Stimulated activated CD4-positive, alpha-beta T cell treated with anti-CD3 and anti-CD28 coated beads, Interleukin-1b, Interleukin-23, amount 100 ng/mL, for 1 hour (primary cell): ENCODE measurements at places on chromosomes 13 and 19.

GRCh38 chr13:112510002-112510780 is 77.8 kb downstream of the TUBGCP3 start:
- no peak for DNase-seq

DNA sequence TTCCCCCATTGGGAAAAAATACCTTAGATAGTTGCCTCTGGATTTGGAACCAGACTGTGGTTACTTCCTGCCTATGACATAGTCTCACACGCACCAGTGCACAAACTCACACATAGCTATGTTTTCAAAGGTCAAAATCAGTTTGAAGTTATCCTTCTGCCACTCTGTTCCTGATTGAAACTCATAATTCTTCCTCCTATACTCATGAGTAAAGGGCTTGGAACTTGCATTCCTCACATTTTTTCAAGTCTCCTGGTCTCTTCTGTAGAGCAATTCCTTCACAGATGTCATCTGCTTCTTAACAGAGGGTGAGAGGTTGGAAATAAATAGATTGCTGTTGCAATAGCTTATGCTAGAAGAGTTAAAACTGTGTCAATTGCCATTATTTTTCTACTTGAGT is 18.6 kb upstream of the POSTN start:
- no peak for DNase-seq

DNA sequence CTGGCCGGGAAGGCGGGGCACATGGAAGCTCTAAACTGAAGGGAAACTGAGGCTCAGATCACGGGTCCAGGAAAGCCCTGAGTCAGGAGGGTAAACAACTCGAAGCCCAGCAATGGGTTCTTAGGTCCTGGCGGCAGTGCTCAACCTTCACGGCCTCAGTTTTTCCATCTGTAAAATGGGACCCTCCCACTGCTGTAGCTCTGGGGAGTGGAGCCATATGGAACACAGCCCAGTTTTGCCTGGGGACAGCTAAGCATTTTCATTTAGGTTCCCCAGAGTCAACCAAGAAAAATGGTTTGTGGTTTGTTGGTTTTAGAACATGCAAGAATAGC is 30.4 kb downstream of the CEBPG start:
- no peak for DNase-seq

GRCh38 chr13:106284358-106284757 is 251.1 kb downstream of the EFNB2 start:
- no peak for DNase-seq

DNA sequence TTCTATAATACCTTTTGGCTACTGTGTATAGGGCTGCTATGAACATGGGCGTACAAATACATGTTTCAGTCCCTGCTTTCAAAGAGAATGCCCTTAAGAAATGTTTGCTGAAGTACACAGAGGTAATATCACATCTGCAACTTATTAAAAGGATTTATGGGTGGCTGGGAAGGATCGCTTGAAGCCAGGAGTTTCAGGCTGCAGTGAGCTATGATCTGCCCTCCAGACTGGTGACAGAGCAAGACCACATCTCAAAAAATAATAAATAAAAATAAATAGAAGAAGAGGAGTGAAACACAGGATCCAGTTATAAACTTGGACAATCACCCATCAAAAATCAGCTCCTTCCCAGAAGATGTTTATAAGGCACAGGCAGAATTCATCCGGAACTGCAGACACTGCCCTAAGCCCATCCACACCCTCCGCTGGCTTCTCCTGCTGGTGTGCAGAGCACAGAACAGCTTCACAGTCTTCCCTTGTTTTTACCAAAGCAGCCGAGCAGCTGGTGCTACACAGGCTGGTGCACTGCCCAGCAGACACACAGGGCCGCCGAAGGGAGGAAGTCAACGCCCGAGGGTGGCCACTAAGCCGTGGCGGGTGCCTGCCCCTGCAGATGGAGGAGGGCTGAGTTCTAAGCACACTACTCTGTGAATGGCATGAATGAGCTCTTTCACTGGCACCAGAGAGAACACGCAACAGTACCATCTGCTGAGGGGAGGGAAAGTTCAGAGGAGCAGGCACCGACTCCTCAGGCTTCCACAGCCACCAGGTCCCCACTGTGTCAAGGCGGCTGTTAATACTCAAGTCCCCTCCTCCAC is 44.0 kb downstream of the BRD4 start:
- DNase-seq: no peak

GRCh38 chr13:26895808-26896466 is 135.4 kb upstream of the GPR12 start:
- DNase-seq: no peak

- DNase-seq: no peak
Observed at GRCh38 chr19:7542556-7543348, 7.2 kb downstream of the PNPLA6 start.

- no peak for DNase-seq
Observed at GRCh38 chr13:101868585-101869469, 416.4 kb downstream of the ITGBL1 start.

GRCh38 chr19:47156861-47157430 is 26.3 kb downstream of the SAE1 start:
- no peak for DNase-seq

- no peak for DNase-seq
Observed at GRCh38 chr13:114282041-114282670, 755 bp downstream of the UPF3A start.

- DNase-seq: no peak
Observed at GRCh38 chr19:27860309-27860934, 1352.5 kb downstream of the UQCRFS1 start.

GRCh38 chr13:27635266-27635665 is 13.6 kb downstream of the POLR1D start:
- no peak for DNase-seq

DNA sequence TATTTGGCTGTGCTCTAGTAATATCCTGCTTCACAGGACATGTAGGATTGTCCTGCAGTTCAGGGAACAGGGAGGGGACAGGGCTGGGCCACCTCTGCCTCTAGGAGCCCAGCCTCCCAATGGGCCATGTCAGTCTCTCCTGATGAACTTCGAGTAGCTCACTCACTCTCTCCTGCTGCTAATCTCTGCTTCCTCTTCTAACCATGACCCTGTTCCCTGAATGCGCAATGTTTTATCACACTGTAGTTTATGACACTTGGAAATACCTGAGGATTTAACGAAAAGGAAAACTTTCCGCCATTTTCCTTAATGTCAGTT is 9.2 kb downstream of the PARP4 start:
- DNase-seq: no peak

DNA sequence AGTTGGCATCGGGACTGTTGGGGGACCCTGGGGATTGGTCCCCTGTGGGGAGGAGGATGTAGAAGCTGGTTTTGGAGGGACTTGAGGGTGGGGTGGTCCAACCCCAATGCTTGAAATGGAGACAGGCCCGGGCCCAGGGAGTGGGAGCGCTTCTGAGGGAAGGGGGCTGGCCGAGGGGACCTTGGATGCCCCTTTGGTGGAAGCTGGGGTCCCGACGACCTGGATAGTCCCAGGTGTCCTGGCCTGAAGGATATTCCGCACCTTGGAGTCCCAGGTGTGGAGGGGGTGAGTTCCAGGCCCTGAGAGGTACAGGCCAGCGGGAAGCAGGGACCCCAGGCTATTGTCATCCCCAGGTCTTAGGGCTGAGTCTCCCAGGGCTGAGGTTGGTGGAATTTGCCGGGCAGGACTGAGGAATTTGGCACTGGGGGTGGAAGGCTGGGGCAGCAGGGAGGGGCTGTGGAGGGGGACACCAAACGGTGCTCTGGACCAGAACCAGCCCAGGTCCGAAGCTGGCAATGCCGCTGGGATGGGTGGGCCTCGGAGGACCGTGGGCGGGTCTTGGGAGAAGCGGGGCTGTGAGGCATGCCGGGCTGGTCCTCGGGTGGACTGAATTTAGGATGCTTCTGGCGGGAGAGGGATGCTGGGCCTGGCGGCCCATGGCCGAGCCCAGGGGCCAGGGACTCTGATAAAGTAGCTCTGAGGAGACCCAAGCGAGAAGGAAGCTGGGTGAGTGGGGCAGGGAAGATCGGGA is 1.8 kb downstream of the HDGFL2 start:
- DNase-seq: no peak

GRCh38 chr13:45374917-45375316 is 33.9 kb upstream of the TPT1 start:
- DNase-seq: no peak

DNA sequence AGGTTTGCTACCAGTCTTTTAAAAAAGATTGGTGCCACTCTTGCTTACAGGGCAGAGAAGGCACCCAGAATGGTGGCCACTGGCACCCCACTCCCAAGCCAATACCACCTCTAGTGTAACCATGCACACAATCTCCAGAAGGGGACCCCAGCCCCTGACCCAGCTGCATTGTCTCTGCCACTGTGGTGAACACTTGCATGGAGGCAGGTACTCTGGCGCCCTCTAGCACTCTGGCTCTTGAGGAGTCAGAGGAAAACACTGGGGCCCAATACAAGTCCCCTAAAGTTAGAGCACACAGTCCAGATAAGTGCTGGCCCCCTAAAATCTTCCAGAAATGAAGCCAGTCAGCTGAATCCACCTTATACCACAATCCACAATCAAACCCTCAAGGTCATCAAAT is 6.0 kb downstream of the ERVV-1 start:
- DNase-seq: no peak

GRCh38 chr13:95243207-95243606 is 58.0 kb downstream of the ABCC4 start:
- DNase-seq: no peak

GRCh38 chr19:45103156-45103507 is 10.2 kb downstream of the PPP1R37 start:
- no peak for DNase-seq

- DNase-seq: no peak
Observed at GRCh38 chr19:43425567-43426392, 11.1 kb downstream of the TEX101 start.

DNA sequence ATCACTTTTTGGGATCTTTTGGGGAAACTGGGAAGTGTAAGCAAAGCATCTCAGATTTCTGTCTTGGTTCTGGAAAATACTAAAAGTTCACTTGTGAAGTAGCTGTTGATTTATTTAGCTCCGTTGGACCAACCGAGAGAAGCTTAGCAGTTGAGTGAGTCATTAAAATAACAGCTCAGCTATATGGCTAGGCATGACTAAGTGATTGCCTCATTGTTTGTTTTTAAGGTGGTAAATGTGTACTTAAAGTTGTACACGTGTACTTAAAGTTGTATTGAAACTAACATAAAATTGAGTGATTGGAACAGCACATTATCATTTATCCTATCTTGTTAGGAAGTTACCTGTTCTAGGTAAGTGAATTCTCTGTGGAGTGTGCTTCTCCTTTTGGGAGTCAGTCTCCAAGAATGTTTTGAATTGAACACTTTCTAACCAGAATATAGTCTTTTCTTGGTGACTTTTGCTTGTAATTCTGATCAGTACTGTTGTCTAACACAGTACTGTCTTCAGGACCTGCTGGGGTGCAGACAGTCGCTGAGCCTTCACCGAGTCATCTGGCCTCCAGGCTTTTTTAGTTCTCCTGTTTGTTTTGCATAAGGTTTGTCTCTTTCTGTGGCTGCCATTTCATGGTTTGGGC is 2.9 kb upstream of the DCUN1D2 start:
- no peak for DNase-seq

GRCh38 chr13:99014522-99014921 is 36.7 kb upstream of the DOCK9 start:
- DNase-seq: no peak

GRCh38 chr13:31168736-31169135 is 7.0 kb upstream of the HSPH1 start:
- DNase-seq: no peak

DNA sequence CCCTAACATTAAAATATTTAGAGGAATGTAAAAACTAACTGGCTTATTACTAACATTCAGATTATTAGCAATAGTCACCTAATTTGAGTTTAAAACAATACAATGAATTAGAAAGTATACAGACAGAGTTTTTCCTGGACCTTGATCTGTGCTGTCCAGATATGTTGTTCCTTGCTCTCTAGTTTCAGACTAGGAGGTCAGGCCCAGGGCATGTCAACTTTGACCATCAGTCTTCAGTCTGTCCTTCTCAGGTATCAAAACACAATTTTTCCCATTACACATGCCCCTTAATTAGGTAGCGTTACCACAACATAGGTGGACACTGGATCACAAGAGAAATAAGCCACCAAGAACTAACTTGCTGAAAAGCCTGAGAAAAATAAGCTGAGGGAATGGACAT is 197.0 kb downstream of the MAB21L1 start:
- no peak for DNase-seq

DNA sequence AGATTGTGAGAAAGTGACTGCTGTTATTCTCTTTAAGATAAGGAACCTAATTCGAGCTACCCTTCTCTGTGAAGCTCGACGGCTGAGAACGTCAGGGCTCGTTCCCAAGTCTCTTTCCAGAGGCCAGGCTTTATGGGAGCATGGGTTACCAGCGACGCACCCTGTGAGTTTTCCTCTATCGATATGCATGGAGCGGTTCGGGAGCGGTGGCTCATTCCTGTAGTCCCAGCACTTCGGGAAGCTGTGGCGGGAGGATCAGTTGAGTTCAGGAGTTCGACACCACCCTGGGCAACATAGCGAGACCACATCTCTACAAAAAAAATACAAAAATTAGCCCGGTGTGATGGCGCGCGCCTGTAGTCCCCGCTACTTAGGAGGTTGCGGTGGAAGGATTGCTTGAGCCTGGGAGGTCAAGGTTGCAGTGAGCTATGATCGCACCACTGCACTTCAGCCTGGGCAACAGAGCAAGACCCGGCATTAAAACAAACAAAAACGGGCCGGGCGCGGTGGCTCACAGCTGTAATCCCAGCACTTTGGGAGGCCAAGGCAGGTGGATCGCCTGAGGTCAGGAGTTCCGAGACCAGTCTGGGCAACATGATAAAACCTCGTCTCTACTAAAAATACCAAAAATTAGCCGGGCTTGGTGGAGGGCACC is 681 bp upstream of the ZNF606 start:
- no peak for DNase-seq

- no peak for DNase-seq
Observed at GRCh38 chr13:99370481-99371275, 63.5 kb upstream of the GPR183 start.

DNA sequence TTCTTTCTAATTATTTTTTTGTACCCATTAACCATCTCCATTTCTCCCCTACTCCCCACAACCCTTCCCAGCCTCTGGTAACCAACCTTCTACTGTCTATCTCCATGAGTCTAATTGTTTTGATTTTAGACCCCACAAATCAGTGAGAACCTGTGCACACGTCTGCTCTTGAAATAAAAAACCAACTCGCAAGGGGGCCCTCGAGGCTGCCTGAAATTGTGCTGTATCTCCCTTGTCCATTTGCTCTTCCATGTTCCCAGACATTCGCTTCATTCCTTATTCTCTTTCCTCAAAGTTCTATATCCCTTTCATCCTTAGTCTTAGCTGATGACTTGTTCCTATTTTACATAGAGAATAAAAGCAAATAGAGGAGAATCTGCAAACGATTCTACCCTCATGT is 95.0 kb downstream of the GPC5 start:
- DNase-seq: no peak

GRCh38 chr13:48258002-48258401 is 25.0 kb downstream of the ITM2B start:
- DNase-seq: no peak

DNA sequence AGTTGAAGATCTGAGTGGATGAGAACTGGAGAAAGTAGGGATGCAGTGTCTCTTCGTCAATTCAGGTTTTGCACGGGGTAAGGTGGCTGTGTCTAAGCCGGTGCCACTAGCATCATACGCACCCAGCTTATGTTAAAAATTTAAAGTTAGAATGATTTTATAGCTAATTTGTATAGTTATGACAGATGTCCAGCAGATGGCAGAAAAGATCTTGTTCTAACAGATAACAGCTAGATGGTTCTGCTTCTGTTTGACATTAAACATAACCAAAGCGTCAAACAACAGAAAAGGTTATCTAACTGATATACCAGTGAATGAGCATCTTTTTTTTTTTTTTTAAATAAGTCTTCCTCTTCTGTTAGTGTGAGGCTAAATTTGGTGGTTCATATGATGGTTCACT is 18.8 kb upstream of the EDDM13 start:
- no peak for DNase-seq
